NCI-H2029 treated with DMSO at 0.1 percent for 48 hours (cell line): ENCODE measurements at places on chromosomes 5 and 9.

- no peak for DNase-seq
These were observed 58.2 kb downstream of the HSD17B3 start for GRCh38 chr9:96243778-96244177.

GRCh38 chr9:37386988-37387387 is 35.5 kb upstream of the GRHPR start:
- no peak for DNase-seq

- DNase-seq: no peak
These were observed 22.2 kb downstream of the ELL2 start for GRCh38 chr5:95939465-95939864.

DNA sequence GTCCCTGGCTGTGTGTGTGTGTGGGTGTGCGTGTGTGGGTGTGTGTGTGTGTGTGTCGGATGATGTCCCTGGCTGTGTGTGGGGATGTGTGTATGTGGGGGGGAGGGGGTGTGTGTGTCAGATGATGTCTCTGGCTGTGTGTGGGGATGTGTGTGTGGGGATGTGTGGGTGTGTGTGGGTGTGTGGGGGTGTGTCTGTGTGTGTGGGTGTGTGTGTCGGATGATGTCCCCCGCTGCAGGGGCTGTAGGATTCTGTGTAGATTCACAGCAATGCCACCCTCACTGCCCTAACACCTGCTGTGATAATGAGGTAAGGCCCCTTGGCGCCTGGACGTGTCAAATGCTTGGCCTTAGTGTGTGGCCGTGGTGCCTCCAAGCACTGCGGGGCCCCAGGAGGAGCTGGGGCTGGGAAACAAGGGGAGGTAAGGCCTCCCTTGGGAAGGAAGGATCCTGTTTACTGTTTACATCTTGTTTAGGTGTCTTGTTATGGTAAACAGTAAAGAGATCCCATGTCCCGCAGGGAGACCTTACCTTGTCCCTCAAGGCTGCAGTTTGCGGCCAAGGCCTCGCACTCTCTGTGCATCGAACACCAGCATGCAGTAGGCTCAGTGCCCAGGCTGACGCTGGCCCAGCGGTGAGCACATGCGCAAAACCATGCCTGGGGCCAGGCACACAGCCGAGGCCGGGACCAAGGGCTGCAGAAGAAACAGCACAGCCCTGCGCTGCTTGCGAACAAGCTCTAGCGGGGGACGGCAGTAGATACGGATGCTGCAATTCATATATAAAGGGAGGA is 24.1 kb downstream of the AHRR start:
- DNase-seq: no peak

DNA sequence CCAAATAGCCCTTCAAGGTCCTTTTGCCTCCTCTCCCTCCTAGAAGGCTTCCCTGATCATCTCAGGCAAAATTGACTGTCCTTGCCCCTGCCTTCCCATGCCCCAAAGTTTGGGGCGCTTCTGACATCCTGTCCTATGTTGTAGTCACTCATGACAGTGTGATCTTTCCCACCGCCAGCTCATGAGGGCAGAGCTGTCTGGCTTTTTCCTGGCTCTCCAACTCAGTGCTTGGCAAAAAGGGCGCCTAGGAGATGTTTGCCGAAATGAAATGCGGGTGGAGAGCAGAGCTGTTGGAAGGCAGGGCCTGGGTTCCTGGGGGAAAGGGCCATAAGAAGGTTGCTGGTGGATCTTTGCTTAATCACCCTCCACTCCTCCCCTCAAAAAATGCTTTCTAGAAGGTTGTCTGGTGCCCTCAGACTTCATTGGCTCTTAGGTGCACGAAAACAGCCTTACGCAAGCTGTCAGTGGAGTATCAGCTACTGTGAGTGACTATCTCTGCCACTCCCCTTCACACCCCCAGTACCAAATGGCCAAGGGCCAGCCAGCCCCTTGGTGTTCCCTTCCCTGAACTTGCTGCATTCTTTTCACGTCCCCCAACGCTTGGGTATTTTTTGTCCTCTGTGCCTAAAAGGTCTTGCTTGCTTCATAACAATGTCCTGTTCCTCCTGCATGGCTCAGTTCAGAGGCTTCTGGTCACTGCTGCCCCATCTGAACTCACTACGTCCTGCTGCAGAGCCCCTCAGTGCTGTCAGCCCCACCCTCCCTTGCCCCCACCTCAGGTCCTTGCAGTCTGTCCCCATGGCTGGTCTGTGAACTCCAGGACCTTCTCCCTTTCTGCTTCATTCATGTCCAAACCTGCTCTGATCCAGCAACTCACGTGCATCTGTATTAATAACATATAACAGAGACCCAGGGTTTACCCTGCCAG is 2.6 kb upstream of the SLC25A51 start:
- DNase-seq: no peak

- no peak for DNase-seq
These were observed 44.3 kb downstream of the NRG2 start for GRCh38 chr5:139998837-139999236.

DNA sequence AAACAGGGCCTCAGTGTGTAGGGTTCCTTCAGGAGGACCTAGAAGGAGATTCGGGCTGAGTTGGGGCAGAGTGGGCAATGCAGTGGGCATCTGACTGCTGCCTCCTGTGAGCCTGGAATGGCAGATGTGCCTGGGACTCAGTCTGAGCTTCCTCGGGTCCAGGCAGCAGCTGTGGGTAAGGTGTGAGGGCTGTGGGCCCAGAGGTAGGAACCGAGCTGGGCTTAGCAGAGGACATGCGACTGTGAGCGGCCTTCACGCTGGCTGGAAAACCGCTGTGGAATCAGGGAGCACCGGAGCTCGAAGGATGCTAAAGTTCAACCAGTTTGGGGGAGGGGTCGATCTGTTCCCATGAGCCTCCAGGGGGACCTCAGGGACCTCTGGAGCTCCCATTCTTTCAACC is 137.0 kb downstream of the PAX5 start:
- DNase-seq: no peak

DNA sequence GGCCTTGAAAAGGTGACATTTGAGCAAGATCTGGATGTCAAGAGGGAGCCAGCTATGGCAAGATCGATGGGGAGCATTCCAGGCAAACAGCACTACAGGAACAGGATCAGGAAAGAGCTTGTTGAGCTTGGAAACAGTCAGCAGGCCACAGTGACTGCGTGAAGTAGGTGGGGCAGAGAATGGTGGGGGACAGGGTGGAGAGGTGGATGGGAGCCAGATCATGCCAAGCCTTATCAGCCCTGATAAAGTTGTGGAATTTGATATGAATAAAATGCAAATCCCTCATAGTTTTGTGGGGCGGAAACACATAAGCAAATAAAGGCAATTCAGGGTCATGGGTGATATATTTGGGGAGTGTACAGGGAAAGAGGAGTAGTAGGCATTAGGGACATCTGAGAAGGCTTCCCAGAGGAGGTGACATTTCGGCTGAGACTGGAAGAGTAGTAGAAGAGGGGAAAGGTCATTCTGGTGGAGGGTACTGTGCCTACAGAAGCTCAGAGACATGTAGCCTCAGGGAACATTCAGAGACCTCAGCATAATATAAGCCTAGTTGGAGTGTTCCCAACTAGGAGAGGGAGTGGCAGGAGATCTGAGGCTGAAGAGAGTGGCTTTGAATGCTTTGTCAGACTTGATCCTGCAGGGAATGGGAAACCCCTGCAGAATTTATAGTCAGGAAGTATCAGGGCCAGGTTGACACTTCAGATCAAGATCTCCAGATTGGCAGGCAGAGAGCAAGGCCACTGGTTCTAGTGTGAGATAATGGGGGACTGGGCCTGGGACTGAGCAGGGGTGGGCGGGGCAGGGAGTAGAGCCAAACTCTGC is 9.7 kb upstream of the CYSTM1 start:
- no peak for DNase-seq

DNA sequence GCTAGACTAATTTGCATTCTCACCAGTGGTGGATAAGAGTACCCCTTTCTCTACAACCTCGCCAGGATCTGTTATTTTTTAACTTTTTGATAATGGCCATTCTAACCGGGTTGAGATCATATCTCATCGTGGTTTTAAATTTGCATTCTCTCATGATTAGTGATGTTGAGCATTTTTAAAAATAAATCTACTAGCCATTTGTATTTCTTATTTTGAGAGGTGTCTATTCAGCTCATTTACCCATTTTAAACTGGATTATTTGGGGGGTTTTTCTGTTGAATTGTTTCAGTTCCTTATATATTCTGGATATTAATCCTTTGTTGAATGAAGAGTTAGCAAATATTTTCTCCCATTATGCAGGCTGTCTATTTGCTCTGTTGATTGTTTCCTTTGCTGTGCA is 139.6 kb downstream of the ARSB start:
- DNase-seq: no peak
